Activated T-cell treated with anti-CD3 and anti-CD28 coated beads for 1 hour (primary cell): ENCODE measurements at places on chromosomes 12 and 14.

GRCh38 chr12:25254271-25254880 lies 3.6 kb upstream of the KRAS start:
- no peak for DNase-seq

- no peak for DNase-seq
These were observed 142.9 kb upstream of the TMPO start for GRCh38 chr12:98372340-98373024.

DNA sequence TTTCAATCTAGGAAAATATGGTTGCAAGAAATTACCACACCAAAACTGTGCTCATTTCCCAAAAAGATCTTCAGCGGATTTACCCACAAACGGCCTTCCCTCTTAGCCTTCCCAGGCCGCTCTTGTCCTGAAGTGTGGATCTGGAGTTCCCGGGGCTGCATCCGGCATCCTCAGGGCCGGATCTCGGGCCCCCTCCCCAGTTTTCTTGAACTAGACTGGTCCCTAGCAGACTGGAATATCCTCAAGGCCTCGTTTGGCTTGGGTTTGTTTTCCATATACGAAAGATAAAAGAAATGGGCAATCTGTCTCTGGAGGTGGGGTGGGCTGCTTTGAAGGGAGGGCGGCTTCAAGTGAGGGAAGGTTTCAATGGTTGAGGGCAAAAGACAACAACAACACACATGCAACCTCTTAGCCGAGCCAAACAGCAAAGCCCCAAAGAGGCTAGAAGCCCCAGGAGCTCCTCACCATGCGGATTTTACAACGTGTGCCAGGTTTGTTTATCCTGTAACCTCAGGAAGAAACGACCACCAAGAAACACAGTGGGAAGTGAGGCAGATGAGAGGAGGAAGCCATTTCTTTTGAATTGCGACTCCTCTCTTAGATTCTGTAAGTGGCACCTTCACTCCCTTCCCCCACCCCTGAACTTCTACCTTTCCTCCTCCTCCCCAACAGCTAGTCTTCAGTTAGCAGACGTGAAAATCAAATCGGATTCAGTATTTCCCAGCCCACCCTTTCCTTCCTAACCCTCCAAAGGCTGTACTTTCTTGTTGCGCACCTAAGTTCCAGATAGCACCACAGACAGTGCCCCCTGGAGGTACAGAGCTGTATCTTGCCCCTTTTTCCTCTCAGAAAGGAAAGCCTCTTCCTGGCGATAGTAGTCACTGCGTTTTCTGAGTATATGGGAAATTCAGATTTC lies 2.6 kb downstream of the MYF6 start:
- no peak for DNase-seq

DNA sequence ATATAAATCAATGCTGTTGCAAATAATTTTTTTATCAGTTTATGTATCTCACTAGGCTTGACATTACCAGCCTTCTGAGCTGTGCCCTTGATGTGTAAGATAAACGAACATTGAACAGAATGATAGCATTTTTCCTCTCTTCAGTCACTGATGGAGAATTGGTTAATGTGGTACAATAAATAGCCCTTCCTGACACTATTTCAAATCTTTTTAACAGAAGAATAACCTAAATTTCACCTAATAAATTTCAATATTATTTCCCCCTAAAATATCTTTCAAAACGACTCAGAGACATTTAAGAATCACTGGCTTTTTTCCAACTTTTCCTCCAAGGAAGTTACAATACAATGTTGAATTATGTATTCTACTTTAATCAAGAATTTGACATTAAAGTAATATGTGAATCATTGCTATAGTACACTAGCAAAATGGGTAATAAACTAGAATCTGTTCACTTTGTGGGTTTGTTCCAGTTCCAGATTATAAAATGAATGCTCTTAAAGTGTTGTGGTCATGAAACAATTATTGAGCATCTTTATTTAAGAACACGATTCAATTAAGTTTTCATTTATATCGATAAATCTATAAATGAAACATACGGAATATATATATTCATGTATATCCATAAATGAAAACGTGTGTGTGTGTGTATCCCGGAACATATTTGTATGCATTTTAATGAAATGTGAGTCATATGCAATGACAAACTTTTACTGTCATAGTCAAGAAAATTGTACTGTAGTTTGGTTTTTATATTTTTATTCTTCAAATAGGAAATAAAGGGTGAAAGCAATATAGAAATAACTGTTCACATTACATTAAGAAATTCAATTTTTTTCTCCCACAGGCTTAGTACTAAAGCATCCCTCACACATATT lies 2.5 kb upstream of the ATP2B1 start:
- DNase-seq = no peak

- no peak for DNase-seq
These were observed 60.3 kb downstream of the KLRG1 start for GRCh38 chr12:9049520-9050133.

- DNase-seq = no peak
These were observed 182.7 kb downstream of the PCNX1 start for GRCh38 chr14:71089971-71090370.

- DNase-seq = no peak
These were observed 917.7 kb downstream of the DIO2 start for GRCh38 chr14:79293482-79294177.

- DNase-seq = no peak
These were observed 37.4 kb downstream of the SPTLC2 start for GRCh38 chr14:77579065-77579464.

GRCh38 chr12:2268471-2269286 lies 215.9 kb downstream of the CACNA1C start:
- no peak for DNase-seq

DNA sequence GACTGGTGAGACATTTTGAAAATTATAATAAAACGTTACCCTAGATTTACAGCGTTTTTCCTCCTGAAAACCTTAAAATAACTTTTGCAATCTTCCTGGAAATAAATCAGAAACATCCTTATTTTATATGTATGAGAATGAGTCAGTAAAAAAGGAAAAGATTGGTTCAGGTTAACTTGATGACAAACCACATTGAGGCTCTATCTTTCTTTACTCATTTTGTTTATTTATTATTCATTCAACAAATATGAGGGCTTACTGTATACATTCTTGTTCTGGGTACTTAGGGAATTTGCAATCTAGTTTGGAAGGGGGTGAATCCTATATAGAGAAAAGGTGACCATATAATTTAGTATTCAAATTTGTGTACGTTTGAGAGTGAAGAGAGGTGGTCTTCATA lies 156.6 kb downstream of the UNC79 start:
- no peak for DNase-seq

GRCh38 chr14:40218282-40218941 lies 786.2 kb upstream of the FBXO33 start:
- DNase-seq = no peak

GRCh38 chr14:32977913-32978312 lies 39.2 kb downstream of the NPAS3 start:
- DNase-seq = no peak

DNA sequence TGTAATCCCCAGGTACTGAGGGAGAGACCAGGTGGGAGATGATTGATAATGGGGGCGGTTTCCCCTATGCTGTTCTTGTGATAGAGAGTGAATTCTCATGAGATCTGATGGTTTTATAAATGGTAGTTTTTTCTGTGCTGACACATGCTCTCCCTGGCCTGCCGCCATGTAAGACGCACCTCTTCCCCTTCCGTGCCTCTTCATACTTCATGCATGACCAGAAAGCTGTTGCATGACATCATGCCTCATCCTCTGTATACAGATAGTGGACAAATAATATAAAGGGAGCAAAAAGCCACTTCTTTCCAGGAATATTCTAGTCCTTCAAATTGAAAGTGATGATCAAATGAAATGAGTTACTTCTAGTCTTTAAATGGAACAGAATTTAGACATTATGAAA lies 47.3 kb upstream of the LRIG3 start:
- no peak for DNase-seq

- peak; percentile 48 for DNase-seq
These were observed 64.8 kb upstream of the PTGR2 start for GRCh38 chr14:73786636-73787485.

DNA sequence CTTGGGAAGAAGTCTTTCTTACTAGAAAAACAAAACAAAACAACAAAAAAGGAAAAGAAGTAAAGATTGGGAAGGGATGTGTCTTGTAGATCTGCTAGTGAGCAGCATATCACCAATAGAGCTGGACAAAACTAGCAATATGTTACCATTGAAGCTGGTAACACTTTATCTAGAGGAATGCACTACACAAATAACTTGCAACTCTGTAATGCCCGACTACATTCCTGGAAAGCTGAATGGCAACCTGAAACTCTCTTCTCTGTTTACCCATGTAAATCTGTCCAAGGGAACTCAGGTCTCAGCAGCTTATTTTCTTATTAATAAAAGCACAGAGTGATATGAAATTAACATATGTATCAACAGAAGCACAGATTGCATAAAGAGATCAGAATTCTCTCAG lies 624.4 kb downstream of the KCNH5 start:
- no peak for DNase-seq

DNA sequence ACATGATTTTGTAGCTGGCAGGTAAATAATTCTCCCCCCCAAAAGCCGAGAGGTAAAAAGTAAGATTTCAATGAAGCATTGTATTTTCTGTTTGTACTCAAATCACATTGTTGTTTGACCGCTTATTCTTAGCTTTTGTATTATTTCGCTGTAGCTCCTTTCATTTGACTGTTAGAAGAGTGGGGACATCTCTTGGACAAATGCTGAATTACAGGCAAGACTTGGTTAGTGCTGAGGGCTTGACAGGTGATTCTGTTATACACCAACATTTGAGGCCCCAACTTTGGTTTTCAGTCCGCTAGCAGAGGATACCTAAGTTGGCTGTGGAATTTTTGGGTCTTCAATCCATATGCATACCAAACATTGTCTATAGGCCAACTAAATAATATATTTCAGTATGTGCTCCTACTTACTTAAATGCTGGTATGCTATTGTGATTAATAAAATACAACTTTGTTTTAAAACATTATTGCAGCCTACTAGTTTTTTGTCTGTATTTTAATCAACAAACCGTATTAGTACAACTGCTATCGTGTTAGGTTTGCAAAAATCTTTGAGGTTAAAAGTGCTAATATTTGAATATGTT lies 102.2 kb downstream of the ERC1 start:
- no peak for DNase-seq
